K562 (cell line): ENCODE measurements at places on chromosomes 11 and 22.

- no peaks in the 10 kb centered on the region for H3K27me3 ChIP-seq
- H3K4me1 ChIP-seq = peaks cover 25% of the 10 kb centered on the region
- no peak for DNase-seq
- H3K4me3 ChIP-seq = no peak overlapping the region
- H3K27ac ChIP-seq = peak overlapping the region; percentile 91; the same call in 2 of the 3 replicates
- no peaks in the 10 kb centered on the region; the same call in 2 of the 3 replicates for H3K36me3 ChIP-seq
These were observed 36.3 kb upstream of the PDGFB start for GRCh38 chr22:39281126-39281525.

- no peak overlapping the region for H3K27ac ChIP-seq
- no peaks in the 10 kb centered on the region for H3K27me3 ChIP-seq
- H3K36me3 ChIP-seq = no peaks in the 10 kb centered on the region
- no peak overlapping the region for H3K4me3 ChIP-seq
These were observed 9.8 kb downstream of the RAB30 start for GRCh38 chr11:83061883-83062282.

DNA sequence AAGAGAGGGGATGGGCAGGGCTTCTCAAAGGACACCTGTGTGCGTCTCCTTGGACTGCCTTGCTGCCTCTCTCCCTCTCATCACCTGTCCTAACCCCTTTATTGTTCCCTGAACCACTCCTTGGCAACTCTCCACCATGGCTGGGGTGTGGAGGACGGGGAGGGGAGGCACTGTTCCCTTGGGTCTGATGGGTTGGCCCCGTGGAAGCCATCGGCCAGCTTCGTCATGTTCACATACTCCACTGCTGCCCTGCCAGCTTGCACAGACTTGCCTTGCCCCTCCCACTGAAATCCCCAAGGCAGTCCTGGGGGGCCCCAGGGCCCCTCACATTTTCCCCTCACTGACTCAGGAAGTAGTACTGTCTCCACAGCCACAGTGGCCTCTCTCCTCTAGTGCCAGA is 36.1 kb upstream of the LRRC32 start:
- no peak for DNase-seq
- peaks cover 32% of the 10 kb centered on the region for H3K4me1 ChIP-seq
- no peaks in the 10 kb centered on the region for H3K27me3 ChIP-seq
- H3K4me3 ChIP-seq = no peak overlapping the region
- no peaks in the 10 kb centered on the region for H3K36me3 ChIP-seq

DNA sequence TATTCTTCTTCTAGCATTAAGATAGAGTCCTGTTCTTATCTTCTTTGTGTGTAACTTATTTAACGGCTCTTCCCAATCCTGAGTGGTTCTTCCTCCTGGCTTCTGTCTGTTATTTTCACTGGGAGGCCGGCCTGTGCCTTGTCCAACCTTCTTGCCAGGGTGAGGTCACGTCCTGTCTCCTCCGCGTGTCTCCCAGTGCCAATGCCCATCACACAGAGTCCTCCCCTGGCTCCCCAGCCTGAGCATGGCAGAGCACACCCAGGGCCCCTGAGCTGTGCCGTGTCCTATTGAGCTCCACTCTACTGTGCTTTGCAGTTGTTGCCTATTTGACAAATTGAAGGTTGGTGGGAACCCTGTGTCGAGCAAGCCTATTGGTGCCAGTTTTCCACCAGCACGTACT is 487.3 kb downstream of the BRD1 start:
- no peaks in the 10 kb centered on the region for H3K36me3 ChIP-seq
- no peaks in the 10 kb centered on the region for H3K4me1 ChIP-seq
- H3K4me3 ChIP-seq = no peak overlapping the region
- no peak overlapping the region for H3K27ac ChIP-seq
- no peak for DNase-seq
